ENCODE measurements at places on chromosomes 11 and 22. TPM values are rescaled to one million over a fixed set of nuclear protein-coding genes. Genes with fewer than 3 reads are reported as not detected.

IGLL1 gene
- polyA plus RNA-seq, result 0.64 TPM

CD3D gene
- not detected for polyA plus RNA-seq

UPB1 gene
- 0.52 TPM for polyA plus RNA-seq

SORL1 gene
- 1.3 TPM for polyA plus RNA-seq

PRAME gene
- not detected for polyA plus RNA-seq

RAG2 gene
- polyA plus RNA-seq, result not detected

SULT4A1 gene
- polyA plus RNA-seq, result 1.6 TPM

FXYD6 gene
- 188 TPM for polyA plus RNA-seq

KIRREL3 gene
- 0.80 TPM for polyA plus RNA-seq

APLNR gene
- 93.8 TPM for polyA plus RNA-seq

BIRC3 gene
- 1.4 TPM for polyA plus RNA-seq

OR52N4 gene
- 0.23 TPM for polyA plus RNA-seq

UCP3 gene
- polyA plus RNA-seq, result 1.2 TPM

LRRC74B gene
- 0.16 TPM for polyA plus RNA-seq

OR5T2 gene
- not detected for polyA plus RNA-seq

OTOG gene
- polyA plus RNA-seq, result 0.05 TPM

NPAS4 gene
- 0.23 TPM for polyA plus RNA-seq

DRG1 gene
- 68.8 TPM for polyA plus RNA-seq

TMPRSS6 gene
- 0.11 TPM for polyA plus RNA-seq

OR4C15 gene
- not detected for polyA plus RNA-seq

UFD1 gene
- polyA plus RNA-seq, result 50.1 TPM

MIOX gene
- 0.08 TPM for polyA plus RNA-seq

C11orf42 gene
- polyA plus RNA-seq, result 0.68 TPM

SMC1B gene
- polyA plus RNA-seq, result 0.16 TPM

RTN4R gene
- polyA plus RNA-seq, result 9.2 TPM

SIK2 gene
- polyA plus RNA-seq, result 25.4 TPM

OR5B17 gene
- polyA plus RNA-seq, result not detected

ADM2 gene
- polyA plus RNA-seq, result 0.56 TPM

MUC5AC gene
- not detected for polyA plus RNA-seq

RFPL3 gene
- polyA plus RNA-seq, result not detected

CYB5R2 gene
- 15.0 TPM for polyA plus RNA-seq

OR10G6 gene
- polyA plus RNA-seq, result not detected

ASRGL1 gene
- polyA plus RNA-seq, result 2.4 TPM

CAVIN3 gene
- 35.0 TPM for polyA plus RNA-seq

SEC14L6 gene
- polyA plus RNA-seq, result 0.17 TPM

PATE4 gene
- polyA plus RNA-seq, result not detected

OPCML gene
- 0.99 TPM for polyA plus RNA-seq

TMEM45B gene
- polyA plus RNA-seq, result 0.61 TPM

POTEH gene
- not detected for polyA plus RNA-seq

ACTN3 gene
- 91.6 TPM for polyA plus RNA-seq

RFPL1 gene
- polyA plus RNA-seq, result not detected

OR4D5 gene
- not detected for polyA plus RNA-seq

MUC2 gene
- polyA plus RNA-seq, result not detected

UBQLN3 gene
- not detected for polyA plus RNA-seq

TTC36 gene
- polyA plus RNA-seq, result 2.0 TPM

AASDHPPT gene
- 52.2 TPM for polyA plus RNA-seq

VSIG2 gene
- polyA plus RNA-seq, result 1.3 TPM

SERPINH1 gene
- 589 TPM for polyA plus RNA-seq

SPTBN2 gene
- polyA plus RNA-seq, result 8.6 TPM

CADM1 gene
- 16.8 TPM for polyA plus RNA-seq

KRTAP5-7 gene
- not detected for polyA plus RNA-seq

PGA3 gene
- polyA plus RNA-seq, result 0.82 TPM

TTLL12 gene
- 15.7 TPM for polyA plus RNA-seq

OR51B4 gene
- polyA plus RNA-seq, result not detected

ME3 gene
- 8.9 TPM for polyA plus RNA-seq

TRIM51 gene
- not detected for polyA plus RNA-seq
